ENCODE measurements at places on chromosomes 4 and X.

GRCh38 chr4:47519239-47519883 is 34.3 kb downstream of the ATP10D start:
- no peak for DNase-seq

DNA sequence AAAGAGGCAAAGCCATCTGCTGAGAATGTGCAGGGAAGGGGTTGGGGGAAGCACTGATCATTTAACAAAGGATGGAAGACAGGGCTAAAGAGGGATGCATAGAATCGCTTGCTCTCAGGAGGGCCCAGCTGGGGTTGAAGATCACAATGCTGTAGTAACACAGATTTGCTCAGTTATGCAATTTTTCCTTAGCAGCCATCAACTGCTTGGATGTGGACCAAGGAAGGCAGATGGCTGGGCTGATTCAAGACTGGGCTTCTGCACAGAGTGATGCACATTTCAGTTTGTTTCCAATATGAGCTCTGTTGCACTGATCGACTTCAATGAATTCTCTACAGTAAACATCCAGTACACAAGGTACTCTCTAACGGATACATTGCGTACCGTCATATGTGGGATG is 127.8 kb upstream of the TBL1X start:
- DNase-seq, result no peak

- DNase-seq, result no peak
These were observed 261.1 kb upstream of the GATB start for GRCh38 chr4:152021788-152022438.

- no peak for DNase-seq
These were observed 40.6 kb downstream of the DCHS2 start for GRCh38 chr4:154450966-154451365.
